NCI-H748 treated with DMSO at 0.1 percent for 48 hours (cell line): ENCODE measurements at places on chromosomes 1 and 21.

DNA sequence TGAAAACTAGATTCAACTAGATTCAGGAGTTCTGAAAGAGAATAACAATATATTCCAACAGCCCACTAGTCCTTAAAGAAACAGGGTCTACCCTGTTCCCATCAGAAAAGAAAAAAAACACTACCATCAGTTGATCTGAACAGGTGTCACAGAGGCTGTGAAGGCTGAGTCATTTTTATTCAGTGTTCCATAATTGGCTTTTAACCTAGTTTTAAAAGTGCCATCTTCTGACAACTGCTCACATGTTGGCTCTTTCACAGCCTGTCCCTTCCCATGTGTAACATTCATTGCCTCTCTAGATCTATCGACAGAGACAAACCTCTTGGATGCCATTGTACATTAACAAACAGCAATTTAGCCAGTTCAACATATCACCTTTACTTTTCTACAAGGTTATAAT is 243.7 kb downstream of the TBX15 start:
- no peak for DNase-seq

- no peak for DNase-seq
Observed at GRCh38 chr1:78493451-78493850, 2.7 kb downstream of the PTGFR start.

DNA sequence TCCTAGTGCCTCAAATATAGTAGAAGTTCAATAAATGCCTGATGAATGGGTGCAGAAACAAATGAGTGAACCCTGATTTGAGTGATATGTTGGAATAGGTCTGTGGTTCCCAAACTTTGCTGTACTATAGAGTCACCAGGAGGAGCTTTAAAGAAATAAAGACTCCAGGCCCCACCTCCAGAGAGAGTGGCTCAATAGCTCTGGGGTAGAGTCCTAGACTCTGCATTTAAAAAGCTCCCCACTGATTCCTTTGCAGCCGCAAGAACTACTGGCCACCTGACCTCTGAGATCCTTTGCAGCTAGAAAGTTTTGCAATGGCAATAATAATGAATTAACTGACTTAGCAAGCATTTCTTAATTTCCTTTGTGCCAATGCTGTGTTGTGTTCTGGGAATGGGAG is 20.9 kb downstream of the TCHHL1 start:
- no peak for DNase-seq

- no peak for DNase-seq
Observed at GRCh38 chr21:42413500-42413899, 9.8 kb downstream of the UBASH3A start.

GRCh38 chr1:29708796-29709703 is 472.7 kb downstream of the PTPRU start:
- no peak for DNase-seq

- no peak for DNase-seq
Observed at GRCh38 chr21:42505090-42505726, 8.4 kb upstream of the SLC37A1 start.

DNA sequence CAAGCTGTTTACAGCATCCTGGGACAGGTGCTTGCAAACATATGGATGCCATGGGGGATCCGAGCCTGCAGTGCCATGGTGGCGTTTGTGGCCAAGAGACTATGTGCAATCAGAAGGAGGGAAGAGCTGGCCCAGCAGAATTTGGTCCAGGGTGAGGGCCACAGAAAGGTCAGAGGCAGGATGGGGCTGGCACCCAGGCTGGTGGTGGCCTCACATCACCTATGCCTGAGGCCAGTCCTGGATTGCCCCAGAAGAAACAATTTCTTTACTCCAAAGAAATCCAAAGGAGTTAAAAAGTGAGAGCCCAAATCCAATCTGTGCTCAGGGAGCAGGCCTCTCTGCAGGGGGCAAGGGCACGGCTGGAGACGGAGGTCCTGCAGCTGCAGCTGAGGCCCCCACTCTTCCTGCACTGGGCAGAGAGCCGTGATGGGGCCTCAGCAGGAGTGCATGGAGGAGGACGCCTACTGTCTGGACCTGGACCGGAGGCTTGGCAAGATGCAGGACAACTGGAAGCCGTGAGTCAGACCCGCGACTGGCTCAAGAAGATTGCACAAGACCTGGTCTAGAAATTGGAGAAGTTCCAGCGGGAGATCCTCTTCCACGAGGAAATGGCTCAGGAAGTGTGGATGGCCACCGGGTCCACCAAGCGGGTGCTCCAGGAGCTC is 163.5 kb downstream of the RYR2 start:
- no peak for DNase-seq

DNA sequence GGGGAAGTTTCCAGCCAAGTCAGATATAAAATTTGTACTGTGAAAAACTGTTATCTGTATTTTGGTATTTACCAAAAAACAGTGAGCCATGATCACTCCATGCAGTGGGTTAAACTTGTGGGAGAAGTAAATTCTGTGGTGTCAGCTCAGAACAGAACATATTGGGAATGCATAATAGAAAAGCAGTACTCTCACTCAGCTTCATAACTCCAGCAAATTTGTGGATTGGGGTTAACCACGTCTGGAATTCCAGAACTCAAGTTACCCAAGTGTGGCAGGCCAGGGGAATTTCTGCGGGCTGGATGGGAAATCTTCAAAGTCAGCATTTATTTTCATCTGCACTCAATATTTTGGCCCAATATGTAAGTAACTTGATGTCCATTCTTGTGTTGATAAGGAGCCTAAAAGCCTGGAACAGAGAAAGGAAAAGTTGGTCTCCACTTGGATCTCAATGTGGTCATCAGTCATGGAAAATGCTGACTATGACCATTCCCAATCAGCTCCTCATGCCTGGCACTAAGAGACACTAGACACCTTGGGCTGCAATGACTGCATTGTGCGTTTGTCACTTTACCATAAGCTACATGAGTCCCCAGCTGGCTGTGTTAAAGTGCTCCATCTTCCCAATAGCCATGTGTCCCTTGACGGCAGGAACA is 39.1 kb upstream of the ENAH start:
- DNase-seq, result no peak

GRCh38 chr1:241020851-241021697 is 335.9 kb downstream of the RGS7 start:
- no peak for DNase-seq

DNA sequence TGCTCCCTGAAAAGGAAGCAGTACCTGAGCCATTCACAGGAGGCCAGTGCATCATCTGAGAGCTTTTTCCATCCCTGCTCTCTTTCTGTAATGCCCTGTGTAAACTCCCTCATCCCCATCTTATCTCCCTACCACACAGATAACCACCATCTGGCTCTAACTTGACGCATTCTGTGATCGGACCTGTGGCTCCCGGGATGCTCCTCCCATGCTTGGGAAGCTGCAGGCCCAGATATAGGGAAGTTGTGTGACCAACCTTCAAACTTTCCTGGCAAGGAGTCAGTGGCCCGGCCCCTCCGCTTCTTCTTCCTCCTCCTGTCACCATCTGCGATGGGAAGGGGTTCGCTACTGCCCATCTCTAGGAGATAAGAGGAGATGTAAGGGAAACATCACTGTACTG is 21.1 kb downstream of the MKNK1 start:
- no peak for DNase-seq

DNA sequence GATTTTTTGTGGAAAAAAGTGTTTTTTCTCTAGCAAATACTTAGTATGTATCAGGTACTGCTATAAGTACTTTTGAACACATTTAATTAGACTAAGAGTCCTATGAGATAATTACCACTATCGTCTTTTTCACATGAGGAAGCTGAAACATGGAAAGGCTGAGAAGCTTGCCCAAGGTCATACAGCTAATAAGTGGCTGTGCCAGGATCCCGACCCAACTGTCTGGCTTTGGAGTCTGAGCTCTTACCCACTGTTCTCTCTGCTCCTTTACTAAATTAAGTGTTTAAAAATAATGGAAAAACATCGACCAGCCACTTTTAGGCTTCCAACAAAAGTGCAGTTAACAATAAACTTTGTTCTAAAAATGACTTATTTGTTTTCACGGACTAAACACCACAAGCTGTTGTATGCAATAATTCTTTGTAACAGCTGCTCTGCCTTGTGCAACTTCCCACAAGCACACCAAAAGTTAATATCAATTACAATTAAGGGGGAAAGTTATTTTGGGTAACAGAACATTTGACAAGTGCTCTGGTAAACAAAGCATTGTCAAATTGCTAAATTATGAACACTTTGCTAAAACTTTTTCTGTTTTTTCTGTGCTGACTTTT is 75.7 kb downstream of the CRB1 start:
- DNase-seq, result no peak

GRCh38 chr21:45187646-45188045 is 100.0 kb downstream of the POFUT2 start:
- DNase-seq, result no peak

GRCh38 chr1:43518935-43519686 is 11.6 kb upstream of the PTPRF start:
- no peak for DNase-seq

GRCh38 chr1:185398022-185398421 is 81.0 kb upstream of the IVNS1ABP start:
- no peak for DNase-seq

DNA sequence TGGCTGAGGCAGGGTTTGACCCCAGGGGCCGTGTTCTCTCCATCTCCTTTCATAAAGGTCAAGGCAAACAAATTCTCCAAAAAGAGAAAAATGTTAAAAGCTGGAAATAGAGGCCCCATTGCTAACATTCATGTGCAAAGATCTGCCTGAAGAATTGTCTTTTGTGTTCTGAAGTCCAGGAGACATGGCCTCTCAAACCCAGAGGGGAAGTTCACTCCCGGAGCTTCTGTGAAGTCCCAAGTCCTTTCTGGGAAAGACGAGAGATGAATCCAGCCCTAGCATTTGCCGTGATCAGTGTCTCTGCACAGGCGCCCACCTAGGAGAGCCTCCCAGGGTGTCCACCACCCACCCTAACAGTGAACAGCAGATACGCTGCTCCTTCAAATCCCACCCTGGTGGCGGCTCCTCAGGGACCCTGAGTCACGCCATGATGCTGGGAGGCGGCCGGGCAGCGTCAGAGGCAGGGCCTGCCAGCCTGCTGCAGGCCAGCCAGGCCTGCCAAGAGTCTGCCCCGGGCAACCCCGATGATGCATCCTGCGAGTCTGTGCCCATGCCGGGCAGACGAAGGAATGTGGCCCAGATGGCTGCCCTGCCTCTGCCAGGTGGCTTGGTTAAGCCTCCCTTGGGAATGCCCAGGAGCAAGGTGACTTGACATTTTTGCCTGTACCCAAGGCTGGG is 5.2 kb upstream of the C2CD2 start:
- DNase-seq, result no peak

- no peak for DNase-seq
Observed at GRCh38 chr21:35377505-35378090, 328.5 kb upstream of the RUNX1 start.

DNA sequence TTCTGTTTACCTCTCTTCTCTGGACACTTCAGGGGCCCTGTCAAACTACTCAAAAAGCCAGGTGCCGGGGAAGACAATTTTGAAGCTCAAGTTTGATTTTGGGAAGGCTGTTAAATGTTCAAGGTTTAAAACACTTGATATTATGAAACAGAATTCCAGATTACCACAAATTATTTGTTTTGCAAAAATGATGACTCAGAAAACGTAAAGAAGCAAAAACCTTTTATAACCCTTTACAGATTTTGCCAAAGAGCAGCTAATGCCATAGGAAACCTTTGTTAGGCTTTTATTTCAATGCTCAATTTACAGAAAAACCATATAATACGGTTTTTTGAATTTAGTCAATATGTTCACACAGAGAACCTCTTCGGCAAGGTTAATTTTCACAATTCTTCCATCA is 593.4 kb upstream of the ZP4 start:
- no peak for DNase-seq

- no peak for DNase-seq
Observed at GRCh38 chr1:201906336-201906735, 17.6 kb downstream of the SHISA4 start.

DNA sequence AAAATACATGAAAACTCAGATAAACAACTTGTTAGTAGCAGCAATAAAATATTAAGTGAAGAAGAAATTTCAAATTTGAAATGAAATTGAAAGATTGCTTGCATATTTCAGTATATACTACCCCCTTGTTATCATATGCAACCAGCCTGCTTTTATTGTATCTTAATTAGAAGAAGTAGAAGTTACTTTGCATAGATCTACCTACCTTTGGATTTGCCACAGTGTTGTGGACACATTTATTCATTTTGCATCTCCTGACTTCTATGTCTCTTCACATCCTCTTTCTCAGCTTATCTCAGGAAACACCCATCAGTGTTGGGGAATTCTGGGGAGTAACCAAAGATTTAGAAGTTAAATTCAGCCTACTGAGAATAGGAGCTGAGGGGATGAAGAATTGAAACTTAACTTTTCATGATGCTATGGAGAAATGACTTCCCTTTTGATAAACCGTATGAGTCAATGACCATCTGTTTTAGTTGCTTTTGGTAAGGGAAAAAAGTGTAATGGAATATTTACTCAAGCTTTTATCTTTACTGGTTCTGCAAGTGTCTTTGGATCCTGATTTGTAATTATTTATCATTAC is 96.9 kb downstream of the RGL1 start:
- no peak for DNase-seq

DNA sequence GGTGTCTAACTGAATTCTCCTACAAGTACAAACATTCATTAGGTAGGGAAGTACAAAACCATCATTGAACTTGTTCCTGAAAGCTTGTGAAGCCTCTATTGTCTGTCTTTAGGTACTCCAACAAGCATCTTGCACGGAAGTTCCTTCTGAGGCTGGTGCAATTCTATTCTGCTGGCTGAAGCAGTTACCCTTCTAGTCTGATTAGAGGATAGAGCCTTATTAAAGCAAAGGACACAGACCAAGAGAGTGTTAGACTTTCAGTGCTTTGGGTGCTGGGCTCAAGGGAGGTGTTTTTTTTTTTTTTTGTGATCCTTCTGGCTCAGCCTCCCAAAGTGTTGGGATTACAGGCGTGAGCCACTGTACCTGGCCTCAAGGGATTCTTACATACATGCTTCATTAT is 43.8 kb downstream of the HHAT start:
- DNase-seq, result no peak

GRCh38 chr1:14945132-14946010 is 208.2 kb upstream of the TMEM51 start:
- DNase-seq, result no peak

DNA sequence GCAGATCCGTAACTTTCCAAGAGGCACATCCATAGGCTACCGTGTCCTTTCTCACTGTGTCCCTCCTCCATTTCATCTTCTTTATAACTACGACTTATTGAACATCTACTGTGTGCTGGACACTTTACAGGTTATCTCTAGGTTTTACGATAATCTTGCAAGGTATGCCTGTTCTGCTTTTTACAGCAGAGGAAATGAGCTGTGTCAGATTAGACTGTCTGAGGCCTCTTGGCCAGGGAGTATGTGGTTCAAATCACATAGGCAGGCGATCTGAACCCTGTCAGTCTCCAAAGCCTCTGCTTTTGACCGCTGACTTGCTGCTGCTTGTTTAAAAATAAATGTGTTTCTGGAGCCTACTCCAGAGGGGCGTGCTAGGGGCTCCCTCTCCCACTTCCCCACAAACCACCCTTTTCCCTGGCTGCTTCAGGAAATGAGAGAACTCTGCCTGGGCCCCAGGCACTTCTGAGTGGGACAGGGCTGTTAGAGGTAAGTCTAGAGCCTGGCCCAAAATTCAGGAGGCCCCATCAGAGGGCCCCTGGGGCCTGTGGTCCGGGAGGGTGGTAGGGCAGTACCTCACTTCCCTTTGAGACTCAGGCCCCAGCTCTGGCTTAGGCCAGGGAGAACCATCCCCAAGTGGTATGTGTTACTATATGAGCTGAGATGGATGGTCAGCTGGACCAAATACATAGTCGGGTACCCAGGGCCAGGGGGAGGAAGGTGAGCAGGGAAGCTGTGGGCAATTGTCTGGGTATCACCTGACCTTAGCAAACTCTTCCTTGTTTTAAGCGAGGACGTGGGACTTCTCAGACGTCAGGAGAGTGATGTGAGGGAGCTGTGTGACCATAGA is 4.4 kb downstream of the PSEN2 start:
- no peak for DNase-seq
